ENCODE measurements at places on chromosomes 13 and 19.

DNA sequence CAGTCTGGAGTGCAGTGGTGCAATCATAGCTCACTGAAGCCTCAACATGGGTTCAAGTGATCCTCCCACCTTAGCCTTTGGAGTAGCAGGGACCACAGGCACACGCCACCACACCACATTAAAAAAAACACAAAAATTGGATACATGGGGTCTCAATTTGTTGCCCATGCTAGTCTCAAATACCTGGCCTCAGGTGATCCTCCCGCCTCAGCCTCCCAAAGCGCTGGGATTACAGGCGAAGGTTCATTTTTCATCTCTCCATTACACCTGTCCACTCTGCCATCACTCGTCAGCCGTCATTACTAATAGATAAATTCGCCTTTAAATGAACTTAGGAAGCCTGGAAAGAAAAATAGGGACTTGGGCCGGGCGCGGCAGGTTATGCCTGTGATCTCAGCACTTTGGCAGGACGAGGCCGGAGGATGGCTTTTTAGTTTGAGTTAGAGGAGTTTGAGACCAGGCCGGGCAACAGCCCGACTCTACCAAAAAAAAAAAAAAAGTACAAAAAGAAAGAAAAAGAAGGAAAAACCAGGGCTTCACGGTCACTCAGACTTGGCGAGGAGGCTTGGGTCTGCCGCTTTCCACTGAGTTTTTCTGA, 685 bp upstream of the SUPT5H start:
- DNase-seq = peak; percentile 9

GRCh38 chr13:67343777-67344176, 113.6 kb upstream of the PCDH9 start:
- no peak for DNase-seq

GRCh38 chr19:7242601-7243258, 51.5 kb downstream of the INSR start:
- DNase-seq = no peak

GRCh38 chr19:15015946-15016542, 33.2 kb upstream of the CASP14 start:
- DNase-seq = no peak

- peak; percentile 42 for DNase-seq
Observed at GRCh38 chr19:49847731-49848696, 2.9 kb upstream of the PTOV1 start.

DNA sequence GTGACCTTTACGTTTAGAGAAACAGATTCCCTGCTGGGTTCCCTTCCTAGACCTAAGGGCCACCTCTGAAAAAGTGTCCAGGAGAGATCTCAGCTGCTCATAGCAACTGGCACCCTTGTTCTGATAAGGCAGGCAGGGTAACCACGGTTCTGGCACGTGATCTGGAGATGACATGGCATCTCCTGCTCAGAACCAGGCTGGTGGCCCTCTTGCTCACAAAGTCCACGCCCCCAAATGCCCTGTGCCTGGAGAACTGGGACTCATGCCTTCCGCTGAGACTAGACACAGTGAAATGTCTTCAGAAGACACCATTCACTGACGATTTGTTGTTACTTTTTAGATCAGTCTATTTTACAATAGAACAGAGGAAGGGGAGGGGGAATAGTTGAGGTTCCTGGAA, 174.1 kb downstream of the ZNF536 start:
- DNase-seq = no peak

DNA sequence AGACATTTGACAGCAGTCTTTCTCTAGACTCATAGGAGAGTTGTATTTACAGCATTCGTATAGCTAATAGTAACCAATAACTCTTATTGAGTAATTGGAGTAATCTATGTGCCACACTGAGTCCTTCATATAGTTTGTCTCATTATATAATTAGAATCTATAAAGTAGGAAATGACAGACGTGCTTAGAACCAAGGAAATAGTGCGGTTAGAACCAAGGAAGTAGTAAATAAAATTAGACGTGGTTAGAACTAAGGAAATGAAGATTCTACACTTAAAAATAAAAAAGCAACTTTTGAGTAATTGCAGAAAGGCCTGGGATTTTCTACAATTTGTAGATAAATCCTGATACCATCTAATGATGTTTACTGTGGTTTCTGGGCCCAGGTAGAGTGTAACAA, 107.8 kb upstream of the TNFSF11 start:
- DNase-seq = no peak

DNA sequence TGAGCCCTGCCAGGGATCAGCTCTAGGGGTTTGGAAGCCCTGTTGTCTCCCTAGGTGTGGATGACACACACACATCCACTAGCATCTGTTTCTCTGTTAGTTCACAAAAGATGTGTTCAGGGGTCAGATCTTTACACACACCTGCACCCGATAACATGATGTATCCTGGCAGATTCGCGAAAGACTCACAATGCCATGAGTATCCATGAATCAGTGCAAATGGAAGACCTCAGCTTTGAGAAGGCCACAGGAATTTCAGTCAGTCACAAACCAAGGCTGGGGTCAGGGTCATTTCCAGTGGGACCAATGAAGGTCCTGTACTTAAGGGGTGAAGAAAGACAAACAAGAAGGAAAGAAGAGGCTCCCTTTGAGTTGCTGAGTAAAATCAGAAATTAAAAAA, 898.2 kb downstream of the UQCRFS1 start:
- no peak for DNase-seq

- no peak for DNase-seq
Observed at GRCh38 chr13:110897521-110897920, 17.3 kb downstream of the ANKRD10 start.

DNA sequence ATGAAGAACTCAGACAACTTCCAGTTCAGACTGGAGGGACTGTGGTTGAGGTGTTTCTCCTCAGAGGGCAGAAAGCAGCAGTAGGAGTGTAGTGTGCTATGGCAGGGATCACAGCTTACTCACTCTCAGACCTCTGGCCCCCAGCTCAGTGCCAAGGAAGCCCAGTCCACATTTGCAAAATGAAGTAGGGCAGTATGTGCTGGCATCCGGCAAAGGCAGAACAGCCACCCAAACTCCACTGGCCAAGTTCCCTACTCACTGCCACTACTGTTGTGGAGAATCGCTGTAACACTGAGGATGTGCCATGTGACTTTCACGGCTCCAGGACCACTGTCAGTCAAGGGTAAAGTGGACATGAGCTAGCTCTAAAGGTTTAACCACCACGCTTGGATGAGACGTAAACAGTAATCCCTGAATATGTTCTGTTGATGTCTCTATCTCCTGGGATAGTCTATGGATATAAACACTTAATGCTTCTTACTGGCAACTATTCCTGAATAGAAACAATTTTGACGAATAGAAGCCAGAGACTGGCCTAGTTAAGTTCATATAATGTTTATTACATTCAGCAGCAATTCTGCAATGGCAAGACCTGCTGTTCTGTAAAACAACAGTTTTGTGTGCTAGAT, 67.0 kb upstream of the SLC15A1 start:
- DNase-seq = no peak

- DNase-seq = no peak
Observed at GRCh38 chr13:44927968-44928367, 61.3 kb downstream of the NUFIP1 start.

DNA sequence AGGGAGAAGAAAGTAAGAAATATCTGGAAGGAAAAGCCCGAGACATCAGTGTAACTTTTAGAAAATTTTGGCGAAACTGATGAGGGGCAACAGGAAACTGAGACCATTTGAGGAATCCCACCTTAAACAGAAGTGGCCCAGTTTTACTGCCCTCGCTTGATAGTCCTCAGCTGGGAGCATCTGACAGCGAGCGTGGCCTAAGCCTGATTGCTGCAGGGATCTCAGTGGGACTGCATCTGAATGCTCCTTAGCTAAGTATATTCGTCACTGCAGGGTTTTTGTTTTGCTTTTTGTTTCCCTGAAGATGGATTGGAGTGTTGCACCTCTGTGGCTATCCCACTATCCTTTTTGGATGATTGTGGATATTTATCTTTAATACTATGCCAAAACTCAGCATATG, 262.7 kb upstream of the KLHL1 start:
- DNase-seq = no peak

- no peak for DNase-seq
Observed at GRCh38 chr19:19587771-19588170, 30.7 kb downstream of the PBX4 start.

GRCh38 chr19:12113121-12113520, 27.0 kb downstream of the ZNF20 start:
- DNase-seq = no peak

GRCh38 chr13:46529216-46529919, 23.6 kb upstream of the LRCH1 start:
- no peak for DNase-seq

DNA sequence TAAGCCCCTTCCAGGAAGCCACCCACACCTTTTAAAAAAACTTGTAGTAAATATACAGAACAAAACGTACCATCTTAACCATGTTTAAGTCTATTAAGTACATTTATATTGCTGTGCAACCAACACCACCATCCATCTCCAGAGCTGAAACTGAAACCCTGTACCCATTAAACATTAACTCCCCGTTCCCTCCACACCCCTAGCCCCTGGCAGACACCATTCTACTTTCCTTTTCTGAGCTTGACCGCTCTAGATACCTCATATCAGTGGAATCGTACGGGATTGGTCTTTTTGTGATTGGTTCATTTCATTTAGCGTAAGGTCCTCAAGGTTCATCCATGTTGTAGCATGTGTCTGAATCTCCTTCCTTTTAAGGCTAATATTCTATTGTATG, 13.0 kb upstream of the SPATA13 start:
- DNase-seq = no peak

GRCh38 chr13:70842062-70842644, 733.9 kb upstream of the KLHL1 start:
- no peak for DNase-seq

DNA sequence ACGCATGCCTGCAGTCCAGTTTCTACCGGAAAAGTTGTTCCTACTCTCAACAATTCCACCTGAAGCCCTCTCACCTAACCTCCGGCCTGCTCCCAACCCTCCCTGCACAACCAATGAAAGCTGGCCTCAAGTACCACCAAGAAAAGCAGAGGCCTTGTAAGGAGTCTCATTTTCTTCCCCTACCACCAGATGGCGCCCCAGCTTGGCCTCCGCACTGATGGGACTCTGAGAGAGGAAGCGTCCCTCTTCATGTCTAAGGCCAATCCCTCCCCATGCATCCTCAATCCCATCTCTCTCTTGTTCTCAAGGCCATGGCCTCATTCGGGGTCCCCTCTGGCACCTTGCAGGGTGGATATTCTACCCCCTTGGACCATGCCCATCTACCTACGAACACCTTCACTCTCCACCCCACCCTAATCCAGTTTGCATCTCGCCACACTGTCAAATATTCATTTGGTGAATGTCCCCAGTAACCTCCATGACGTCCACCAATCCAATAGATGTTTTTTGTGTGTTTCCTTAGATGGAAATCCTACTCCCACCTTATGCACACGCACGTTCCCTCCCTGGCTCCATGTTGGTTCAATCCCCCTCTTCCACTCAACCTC, 412.8 kb downstream of the ZNF536 start:
- DNase-seq = no peak

DNA sequence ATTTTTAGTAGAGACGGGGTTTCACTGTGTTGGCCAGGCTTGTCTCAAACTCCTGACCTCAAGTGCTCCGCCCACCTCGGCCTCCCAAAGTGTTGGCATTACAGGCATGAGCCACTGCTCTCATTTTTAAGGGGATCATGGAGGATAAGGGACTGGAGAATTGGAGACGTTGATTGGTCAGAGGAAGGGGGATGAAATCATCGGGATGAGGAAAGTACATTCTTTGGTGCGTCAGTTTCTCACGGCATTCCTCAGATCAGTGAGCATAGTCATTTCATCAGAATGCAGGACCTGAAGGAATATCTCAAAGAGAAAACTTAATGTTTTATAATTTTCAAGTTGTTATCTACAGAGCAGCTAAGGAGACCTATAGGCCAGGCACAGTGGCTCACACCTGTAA, 14.0 kb downstream of the ZNF114 start:
- DNase-seq = no peak

DNA sequence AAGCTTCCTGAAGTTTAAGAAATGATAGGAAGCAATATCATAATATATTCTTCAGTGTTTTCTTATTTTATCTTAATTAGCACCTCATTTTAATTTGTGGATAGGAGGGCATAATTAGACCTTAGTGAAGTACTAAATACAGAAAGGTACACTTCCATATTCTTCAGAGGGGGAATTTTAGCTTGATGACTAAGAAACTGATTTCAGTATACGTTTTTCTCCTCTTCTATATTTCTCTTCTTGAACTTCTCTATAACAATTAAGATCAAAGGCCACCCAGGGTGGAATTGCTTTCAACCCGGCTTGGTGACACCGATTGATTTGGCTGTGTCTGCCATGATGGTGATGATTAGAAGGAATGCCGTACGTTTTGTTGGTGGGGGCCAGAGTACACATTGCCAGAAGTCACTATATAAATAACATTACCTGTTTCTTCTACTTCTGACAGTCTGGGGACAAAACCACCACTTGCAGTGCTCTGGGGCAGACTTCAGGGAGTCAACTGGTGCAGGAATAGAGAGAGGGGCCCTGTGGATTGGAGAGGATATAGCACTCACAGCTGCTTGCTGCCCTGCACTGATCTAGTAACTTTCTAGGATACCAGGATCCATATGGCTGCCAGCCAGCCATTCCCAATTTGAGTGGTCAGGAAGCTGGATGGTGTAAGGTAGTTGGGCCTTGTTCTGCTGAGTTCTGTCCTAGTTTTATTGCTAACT, 73.8 kb downstream of the SPATA13 start:
- DNase-seq = no peak

DNA sequence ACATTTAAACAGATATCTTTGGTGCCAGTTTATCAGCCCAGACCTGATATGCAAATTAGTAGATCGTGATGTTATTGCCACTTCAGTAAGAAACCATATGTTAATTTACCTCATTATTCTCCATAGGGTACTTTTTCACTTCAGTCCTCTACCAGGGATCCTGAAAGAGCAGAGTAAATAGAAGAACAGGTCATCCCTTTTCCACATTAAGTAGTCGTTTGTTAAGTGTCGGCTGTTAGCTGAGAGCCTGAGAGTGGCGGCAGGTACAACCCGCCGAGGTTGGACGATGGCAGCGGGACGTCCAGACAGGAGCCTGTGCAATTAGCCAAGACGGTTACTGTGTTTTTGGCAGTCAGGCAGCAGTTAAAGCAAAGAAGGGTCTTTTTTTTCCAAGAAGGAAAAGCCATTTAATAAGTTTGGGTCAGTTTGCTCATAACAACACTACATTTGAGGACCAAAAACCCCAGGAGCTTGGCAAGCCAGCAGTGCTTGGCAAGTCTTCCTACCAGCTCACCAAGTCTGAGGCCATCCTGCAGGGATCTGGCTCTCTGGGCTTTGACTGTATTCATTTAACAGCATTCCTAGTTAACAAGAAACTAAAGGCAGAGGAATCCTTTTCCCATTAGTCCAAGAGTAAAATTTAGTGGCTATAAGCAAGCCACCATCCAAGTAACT, 231.8 kb downstream of the SHISA2 start:
- no peak for DNase-seq

- no peak for DNase-seq
Observed at GRCh38 chr13:112074139-112074865, 7.4 kb downstream of the SOX1 start.

GRCh38 chr13:71021825-71022422, 845.1 kb downstream of the DACH1 start:
- DNase-seq = peak; percentile 52

- DNase-seq = no peak
Observed at GRCh38 chr19:46809534-46810272, 21.3 kb upstream of the SLC1A5 start.

- DNase-seq = no peak
Observed at GRCh38 chr13:47117268-47117667, 220.4 kb upstream of the HTR2A start.

All from AML-193 (cell line).